ENCODE measurements at places on chromosomes 2 and 18.

DNA sequence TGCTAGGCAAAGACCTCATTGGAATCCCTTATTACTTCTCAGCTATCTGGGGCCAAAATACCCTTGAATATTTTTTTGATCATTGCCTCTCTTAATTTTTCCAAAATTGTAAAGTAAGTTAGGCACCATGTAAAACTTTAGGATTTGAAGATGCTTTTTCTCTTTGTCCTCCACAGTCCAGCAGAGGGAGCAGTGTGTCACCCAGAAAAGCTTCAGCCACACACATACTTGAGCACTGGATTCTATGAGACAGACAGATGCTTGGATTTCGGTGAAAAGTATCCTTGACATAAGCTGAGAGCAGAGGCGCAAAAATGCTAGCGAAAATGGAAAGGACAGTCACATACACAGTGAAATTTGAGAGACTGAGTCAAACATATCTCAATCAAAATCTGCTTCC is 74.7 kb upstream of the KCNJ3 start:
- DNase-seq, result peak; percentile 2

DNA sequence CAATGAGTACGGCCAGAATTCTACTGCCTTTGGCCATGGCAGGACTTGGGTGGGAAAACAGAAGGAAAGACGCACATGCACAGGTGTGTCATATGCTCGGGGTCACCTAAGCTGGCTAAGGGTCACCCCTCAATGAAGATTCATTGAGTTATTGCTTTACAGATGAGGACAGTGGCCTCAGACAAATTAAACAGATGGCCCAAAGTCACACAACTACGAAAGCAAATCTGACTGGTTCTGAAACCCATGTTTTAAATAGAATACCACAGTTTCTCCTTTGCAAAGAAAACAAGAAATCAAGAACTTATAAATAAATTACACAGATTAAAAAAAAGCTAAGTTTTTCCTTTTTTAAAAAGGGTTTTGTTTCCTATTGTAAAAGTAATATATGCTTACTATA is 70.5 kb downstream of the ID2 start:
- no peak for DNase-seq

DNA sequence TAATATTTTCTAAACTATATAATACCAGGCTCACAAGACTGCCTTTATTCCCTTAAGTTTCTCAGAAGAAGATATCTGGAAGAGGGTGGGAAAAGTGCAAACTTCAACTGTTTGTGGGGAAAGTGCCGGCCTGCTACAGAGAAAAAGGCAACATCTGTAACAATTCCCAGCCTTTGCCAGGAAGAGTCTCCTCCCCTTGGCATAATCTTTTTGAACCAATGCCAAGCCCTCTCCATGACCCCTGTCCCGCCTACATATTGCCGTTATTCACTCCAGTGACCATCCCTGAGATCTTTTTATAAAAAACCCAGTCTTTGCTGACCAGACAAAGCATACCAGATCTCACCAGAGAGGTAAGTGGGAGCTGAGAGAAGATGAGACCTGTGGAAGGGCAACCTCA is at the start of gene REG3G:
Gene REG3G, plus strand, starts transcription at position 282 of the 400 bp plus-strand sequence. CDS start 392 bp downstream, outside the sequence.
- DNase-seq, result no peak

DNA sequence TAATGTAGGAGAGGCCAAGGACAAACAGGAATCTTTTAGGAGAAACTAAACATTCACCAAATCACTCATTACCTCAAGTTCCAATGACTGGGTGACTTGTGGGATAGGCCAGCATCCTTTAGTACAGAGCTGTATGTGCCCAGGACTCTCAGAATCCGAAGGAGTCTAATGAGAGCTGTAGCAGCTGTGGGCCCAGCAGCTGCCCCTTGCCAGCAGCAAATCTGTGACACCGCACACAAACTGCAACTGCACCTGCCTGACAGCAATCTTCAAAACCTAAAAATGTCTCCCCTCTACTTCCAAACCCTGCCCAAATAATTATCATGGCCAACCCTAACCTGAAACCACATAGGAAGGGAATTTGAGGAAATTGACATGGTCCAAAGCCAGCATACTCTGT is 44.5 kb upstream of the ACVR2A start:
- no peak for DNase-seq
